ENCODE measurements at places on chromosomes 7 and 10.
A peak's percentile ranks its signal among the peaks of the same experiment; 100 is the strongest.

- DNase-seq = no peak
These were observed 81.4 kb downstream of the ABLIM1 start for GRCh38 chr10:114576716-114577115.

DNA sequence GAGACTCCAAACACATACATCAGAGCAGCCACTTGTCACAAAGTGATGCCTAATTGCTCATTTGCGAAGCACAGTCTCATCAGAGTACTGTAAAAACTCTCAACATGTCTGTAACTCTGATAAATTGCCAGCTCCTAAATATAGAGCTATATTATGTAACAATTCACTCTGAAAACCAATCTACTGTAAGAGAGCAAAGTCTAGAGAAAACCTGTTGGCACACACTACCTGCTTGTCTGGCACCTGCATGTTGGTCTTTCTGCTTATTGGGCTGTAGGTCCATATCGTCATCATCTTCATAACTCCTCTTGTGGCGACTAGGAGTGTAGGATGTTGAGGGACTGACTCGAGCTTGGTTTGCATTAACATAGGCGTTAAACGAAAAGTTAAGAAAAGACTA lies 19.8 kb downstream of the MCMBP start:
- no peak for DNase-seq

DNA sequence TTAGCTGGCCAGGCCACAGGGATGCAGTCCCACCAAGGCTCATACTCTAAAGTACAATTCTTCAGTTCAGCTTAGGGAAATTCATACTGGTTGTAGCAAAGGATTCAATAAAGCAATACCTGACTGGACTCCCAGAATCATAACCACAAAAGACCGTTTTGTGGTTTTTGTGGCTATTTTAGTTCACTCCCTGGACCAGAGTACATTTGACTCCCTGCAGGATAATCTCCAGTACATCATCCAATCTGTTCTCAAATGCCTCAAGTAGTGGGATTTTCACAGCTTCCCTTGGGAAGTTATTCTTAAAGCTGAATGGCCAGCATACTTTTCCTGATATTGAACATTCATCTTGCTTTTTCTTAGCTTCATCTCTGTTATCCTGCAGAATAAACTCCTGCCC lies 29.3 kb upstream of the YAE1 start:
- DNase-seq = no peak

DNA sequence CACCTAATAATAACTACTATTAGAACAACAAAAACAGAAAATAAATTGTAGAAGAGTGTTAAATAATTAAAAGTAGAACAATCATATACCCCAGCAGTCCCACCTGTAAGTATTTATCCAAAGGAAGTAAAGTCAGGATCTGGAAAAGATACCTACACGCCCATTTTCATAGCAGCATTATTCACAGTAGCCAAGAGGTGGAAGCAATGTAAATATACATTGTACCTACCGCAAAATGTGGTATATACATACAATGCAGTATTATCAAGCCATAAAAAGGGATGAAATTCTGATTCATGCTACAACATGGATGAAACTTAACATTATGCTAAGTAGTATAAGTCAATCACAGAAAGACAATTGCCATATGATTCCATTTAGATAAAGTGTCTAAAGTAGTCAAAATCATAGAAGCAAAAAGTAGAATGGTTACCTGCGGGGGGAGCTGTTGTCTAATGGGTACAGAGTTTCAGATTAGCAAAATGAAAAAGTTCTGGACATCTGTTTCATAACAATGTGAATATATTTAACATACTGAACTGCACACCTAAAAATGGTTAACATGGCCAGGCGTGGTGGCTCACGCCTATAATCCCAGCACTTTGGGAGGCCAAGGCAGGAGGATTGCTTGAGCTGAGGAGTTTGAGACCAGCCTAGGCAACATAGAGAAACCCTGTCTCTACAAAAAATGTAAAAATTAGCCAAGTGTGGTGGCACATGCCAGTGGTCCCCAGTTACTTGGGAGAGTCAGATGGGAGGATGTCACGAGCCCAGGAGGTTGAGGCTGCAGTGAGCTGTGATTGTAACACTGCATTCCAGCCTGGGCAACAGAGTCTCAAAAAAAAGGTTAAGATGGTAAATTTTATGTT lies 6.0 kb upstream of the TMED4 start:
- DNase-seq = peak; percentile 63

- peak; percentile 24 for DNase-seq
These were observed 130.1 kb downstream of the CELF2 start for GRCh38 chr10:11147722-11148121.

GRCh38 chr10:11516431-11516746 lies 95.1 kb downstream of the USP6NL start:
- DNase-seq = no peak

- DNase-seq = no peak
These were observed 56.2 kb downstream of the HK1 start for GRCh38 chr10:69334302-69335062.

Measured in MV-4-11 (cell line).